ENCODE measurements at places on chromosomes 6 and 20. TPM values are rescaled to one million over a fixed set of nuclear protein-coding genes. Genes with fewer than 3 reads are reported as not detected.

DNA sequence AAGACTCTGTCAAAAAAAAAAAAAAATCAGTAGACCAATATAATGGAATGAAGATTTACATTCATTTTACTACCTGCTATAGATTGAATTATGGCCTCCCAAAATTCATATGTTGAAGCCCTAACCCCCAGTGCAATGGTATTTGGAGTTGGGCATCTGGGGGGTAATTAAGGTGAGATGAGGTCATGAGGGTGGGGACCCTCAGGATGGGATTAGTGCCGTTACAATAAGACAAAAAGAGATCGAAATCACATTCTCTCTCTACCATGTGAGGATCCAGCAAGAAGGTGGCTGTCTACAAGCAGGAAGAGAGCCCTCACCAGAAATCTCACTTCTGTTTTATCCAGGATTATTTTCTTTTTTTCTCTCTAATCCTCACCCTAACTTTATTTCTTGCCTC is 100.6 kb upstream of the LOC128125822 start:
- no peak for DNase-seq

GRCh38 chr20:53829724-53830521 is 236.3 kb upstream of the ZNF217 start:
- DNase-seq = no peak

DNA sequence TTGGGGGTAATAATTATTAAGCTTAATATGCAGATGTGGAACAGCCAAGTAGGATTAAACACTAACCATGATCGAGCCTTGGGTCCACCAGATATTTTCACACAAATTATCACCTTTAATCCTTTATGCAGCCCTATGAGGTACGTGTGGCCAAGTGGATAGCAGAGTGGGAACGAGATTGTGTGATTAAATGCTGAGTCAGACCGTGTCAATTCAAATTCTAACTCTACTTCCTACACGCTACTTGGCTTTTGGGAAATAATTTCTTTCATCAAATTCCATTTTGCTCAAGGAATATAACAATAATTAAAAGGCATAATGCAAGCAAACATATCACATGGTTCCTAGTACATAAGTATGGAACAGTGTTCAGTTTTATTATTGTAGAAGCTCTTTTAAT is 329.2 kb downstream of the CBLN4 start:
- no peak for DNase-seq

DNA sequence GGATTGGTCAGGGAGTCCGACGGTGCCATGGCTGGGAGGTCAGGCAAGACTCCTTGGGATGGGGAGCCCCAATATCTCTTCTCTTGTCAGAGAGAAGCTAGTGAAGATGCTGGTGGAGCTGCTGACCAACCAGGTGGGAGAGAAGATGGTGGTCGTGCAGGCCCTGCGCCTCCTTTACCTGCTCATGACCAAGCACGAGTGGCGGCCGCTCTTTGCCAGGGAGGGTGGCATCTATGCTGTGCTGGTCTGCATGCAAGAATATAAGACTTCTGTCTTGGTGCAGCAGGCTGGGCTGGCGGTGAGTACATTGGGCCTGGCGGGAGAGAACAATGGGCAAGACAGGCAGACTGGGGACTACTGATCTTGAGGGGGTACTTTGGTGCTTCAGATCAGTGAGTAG is 10.9 kb downstream of the CUL9 start:
- peak; percentile 78 for DNase-seq

DNA sequence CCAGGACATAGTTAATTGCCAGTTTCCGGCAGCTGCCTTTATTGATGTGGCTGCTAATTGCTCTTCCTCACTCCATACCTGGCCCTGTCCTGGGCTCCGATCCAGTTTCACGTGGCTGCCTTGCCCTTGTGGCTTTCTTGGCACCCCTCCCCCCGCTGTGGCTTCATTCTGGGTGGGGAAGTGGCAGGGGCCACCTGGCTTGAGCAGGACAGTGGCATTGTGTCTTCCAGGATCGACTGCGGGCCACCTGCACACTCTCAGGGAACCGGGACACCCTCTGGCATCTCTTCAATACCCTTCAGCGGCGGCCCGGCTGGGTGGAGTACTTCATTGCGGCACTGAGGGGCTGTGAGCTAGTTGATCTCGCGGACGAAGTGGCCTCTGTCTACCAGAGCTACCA is 10.8 kb downstream of the MAVS start:
- DNase-seq = no peak

DNA sequence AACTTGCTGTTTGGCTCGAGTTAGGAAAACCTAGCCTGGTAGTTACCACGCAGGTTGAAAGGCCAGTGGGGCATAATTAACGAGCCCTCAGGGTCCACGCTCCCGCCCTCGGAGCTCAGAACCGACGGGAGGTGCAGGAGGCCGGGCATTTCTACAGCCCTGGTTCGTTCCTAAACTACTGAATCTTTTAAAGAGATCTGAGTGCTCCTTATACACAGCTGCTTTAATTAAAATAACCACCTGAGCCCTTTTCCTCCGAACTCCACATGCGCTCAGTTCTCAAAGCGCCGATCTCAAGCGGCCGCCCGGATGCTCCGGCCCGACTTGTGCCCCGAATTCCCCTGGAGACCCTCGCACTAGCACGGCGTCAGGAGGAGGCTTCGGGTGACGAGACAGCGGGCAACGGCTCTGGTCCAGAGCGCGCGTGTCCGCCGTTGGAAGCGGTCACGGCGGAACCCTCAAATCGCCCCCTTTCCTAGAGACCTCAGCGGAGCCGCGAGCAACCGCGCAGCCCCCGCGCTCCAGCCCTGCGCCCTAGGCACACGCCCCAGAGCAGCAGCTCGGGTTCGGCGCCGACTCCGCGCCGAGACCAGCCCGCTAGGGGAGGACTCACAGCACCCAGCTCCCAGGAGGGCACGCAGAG is 397 bp downstream of the WDR27 start:
- DNase-seq = no peak

DNA sequence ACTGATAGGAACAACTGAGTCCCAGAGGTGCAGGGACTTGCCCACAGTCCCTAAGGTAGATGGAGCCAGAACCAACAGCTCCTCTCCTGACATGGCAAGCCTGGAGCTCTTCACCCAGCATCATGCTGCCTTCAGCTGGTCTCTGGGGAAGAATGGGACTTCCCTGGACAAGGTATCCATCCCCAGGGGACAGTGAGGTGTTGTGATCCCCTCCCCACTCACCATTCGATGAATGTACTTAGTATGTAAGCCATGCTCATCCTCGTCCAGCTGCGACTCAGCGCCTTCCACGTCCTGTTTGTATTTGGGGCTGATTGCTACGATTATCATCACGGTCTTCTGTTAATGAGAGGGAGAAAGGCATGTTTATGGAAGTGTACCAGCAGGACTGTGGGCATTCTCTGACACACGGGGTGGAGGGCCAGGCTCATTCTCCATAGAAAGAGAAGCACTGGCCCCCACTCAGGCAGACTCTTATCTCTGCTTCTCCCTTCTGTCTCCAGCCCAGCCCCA is 39.4 kb downstream of the TRAF3IP2 start:
- no peak for DNase-seq

GRCh38 chr6:118748311-118749062 is 97.1 kb upstream of the CEP85L start:
- DNase-seq = no peak

GRCh38 chr20:50450881-50451752 is 59.1 kb upstream of the PTPN1 start:
- DNase-seq = no peak

- DNase-seq = no peak
These were observed 45.7 kb downstream of the PREX1 start for GRCh38 chr20:48782053-48782452.

GRCh38 chr6:154891901-154892300 is 103.2 kb upstream of the TIAM2 start:
- DNase-seq = no peak

GRCh38 chr6:46491201-46491627 is at the start of gene RCAN2:
RCAN2 (minus strand) TSS chr6:46491449.
- DNase-seq = no peak

GRCh38 chr6:63567966-63568365 is 4.3 kb upstream of the LOC128125822 start:
- no peak for DNase-seq

DNA sequence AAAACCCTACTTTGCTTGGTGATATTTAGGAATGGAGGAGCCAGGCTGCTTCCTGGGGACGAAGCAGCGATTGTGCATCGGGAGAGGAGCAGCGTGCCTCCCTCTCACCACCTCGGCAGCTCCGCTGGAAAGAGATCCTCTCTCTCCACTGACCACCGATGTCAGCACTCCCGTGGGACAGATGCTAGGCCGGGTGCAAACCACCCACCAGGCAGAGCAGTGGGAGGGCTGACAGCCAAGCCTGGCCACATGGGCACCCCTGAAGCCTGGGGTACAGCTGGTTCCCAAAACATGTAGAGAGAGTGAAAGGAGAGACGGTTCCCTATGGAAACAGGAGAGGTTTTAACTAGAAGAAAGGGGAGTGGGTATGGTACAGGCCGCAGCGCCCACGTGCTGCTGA is 220.0 kb downstream of the ANKRD60 start:
- DNase-seq = peak; percentile 65

DNA sequence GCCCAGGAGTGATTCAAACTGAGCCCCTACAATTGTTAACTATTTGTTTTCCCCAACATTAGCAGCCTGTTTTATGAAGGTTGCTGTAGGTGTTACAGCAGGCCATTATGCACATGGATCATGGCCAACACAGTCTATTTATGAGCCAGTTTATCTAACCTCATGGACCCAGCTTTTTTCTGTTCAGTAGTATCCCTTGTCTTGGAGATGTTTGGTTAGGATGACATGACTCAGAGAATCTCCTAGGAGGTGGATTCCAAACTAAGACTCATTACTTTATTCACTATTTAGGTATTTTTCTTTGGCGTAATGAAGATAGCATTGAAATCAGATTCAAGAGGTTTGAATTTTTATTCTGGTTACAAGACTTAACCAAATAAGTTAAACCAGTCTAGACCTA is 62.8 kb upstream of the TFB1M start:
- DNase-seq = no peak

GRCh38 chr6:144335311-144335861 is 50.3 kb downstream of the UTRN start:
- DNase-seq = no peak

DNA sequence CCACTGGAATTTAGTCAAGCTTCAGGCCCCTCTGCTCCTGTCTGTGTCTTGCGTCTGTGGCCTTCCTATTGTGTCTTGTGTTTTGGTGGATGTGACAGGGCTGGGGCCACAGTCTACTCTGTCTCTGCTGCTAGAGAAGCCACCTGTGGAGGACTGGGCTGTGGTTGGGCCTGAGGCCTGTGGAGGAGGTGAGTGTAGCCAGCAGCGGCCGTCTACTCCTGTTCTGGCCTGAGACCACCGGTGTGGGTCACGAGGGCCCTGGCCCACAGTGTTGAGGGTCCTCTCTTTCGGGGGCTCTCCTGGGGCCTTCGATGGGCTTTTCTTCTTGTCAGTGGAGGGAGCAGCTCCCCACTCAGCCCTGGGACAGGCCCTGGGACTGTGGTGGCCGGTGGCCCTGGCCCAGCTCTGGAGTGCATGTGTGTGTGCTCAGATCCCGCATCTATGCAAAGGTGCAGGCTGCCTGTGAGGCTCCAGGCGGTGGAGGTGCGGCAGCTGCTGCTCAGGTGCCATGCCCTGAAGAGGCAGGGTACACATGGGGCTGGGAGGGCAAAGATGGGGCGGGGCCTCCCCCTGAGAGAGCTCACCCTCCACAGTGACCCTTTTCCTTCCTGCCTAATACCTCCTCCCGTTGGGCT is 20.8 kb downstream of the SDCBP2 start:
- DNase-seq = no peak

- DNase-seq = no peak
These were observed 17.0 kb upstream of the PXDC1 start for GRCh38 chr6:3768502-3768901.

OR2J3 gene
- total RNA-seq = not detected

PTCRA gene
- total RNA-seq = not detected

HLA-DQB2 gene
- 3.0 TPM for total RNA-seq

LHFPL5 gene
- total RNA-seq = not detected

KIAA1755 gene
- 5.6 TPM for total RNA-seq

SMLR1 gene
- not detected for total RNA-seq

SAMD10 gene
- total RNA-seq = 2.9 TPM

All from mesenteric fat pad (tissue), 1 donor.